ENCODE measurements at places on chromosomes 3 and 15.

DNA sequence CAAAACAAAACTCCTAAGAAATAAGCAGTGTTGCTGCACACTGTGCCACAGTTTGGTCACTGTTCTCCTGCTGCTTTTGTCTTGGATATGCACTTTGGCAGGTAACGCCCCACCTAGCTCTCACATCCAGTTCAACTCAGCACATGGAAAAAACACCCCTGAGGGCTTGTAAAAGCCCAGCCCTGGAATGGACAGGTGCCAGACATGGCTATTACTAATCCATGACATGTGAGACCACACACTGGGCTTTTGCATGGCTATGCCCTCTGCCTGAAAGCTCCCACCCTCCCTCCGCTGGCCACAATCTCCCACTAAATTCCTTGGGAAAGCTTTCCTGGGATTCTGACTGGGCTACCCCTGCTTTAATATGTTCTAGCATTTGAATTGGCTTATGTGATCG, 24.7 kb upstream of the ZBED2 start:
- no peak for DNase-seq

GRCh38 chr3:98243843-98244242, 20.2 kb upstream of the OR5H6 start:
- DNase-seq = no peak

GRCh38 chr3:34881026-34881425, 758.3 kb upstream of the ARPP21 start:
- DNase-seq = no peak

DNA sequence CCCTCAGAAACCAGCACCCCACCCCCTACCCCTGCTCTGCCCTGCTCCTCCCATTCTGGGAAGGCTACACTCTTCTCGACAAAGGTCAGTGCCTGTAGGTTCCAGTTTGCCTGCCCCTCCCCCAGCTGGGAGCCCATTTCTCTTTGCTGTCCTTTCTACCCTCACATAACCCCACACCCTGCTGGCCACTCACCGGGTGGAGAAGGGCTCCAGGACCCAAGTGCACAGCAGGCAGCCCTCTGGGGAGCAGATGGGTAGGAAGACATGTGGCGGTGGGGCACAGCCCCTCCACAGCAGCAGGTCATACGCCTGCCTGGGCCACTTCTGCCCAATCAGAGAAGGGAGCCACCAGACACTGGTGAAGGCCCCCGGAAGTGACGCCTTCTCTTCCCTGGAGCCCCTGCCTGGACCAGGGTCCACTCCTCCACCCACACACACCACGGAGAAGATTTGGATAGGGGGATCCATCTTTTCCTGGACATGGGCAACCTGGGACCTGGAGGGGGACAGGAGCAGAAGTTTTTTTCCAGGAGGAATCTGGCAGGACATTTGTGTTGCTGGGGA, at the start of gene THPO:
THPO (minus strand) TSS at position 326 of the 564 bp plus-strand sequence. CDS start 1,948 bp downstream, outside the sequence.
- no peak for DNase-seq

DNA sequence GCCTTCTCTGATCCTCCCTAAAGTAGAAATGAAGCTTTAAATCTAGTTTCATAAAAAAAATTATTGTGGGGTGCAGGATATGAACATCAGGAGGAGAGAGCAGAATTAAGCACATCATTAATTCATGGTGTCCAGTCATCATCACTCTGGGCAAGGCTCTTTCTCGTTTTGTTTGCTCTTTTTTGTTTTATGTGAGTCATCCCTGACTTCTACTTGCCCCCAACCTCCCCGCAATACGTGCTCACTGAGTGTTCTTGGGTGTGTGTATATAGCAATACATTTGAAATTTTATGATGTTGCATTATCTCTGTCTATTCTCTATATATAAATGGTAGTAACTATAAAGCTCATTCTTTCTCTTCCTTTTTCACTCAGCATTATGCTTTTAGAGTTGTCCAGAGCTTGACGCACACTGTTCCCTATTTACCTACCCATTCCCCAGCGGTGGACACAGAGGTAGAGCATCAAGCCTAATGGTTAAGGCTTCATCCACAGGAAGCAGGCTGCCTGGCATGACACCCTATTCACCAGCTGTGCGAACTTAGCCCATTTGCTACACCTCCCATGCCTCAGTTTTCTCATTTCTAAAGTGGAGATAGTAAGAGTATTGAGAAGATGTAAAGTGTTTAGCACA, 72.3 kb downstream of the CD200R1L start:
- no peak for DNase-seq

DNA sequence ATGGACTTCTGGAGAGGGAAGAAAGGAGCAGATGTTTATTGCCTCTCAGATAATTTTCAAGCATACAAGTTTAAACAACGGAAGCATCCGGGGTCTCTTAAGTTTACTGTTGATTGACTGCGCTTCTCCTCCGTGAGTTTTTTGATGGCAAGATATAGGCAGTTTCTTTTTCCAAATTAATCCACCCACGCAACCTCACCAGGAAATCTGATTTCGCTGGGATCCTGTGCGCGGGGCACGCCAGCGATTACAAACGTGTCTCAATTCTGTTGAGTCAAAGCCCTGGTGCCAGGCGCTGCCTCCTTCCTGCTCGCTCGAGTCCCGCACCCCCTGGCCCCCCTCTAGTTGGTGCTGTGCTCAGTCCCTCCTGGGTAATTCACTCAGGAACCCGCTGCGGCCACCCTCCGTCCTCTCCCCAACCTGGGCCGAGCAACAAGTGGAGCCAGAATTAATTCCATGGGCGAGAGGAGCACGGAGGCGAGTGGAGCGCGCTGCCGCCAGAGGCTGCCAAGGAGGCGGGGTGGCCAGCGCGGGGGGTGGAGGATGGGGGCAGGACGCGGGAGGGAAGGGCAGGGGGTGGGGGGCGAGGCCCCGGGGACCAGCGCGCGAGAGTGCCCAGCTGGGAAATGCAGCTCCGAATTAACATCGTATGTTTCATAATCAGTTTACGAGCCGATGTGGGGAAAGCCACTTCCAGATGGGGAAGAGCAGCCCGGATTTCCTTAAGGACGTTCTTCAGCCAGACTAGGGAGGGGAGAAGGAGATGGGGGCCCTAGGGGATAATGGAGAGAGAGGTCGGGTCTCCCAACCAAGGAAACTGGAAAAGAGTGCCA, 6.0 kb downstream of the WNT5A start:
- DNase-seq = no peak

- DNase-seq = no peak
Measured at GRCh38 chr15:31383139-31383538, 56.5 kb downstream of the KLF13 start.

DNA sequence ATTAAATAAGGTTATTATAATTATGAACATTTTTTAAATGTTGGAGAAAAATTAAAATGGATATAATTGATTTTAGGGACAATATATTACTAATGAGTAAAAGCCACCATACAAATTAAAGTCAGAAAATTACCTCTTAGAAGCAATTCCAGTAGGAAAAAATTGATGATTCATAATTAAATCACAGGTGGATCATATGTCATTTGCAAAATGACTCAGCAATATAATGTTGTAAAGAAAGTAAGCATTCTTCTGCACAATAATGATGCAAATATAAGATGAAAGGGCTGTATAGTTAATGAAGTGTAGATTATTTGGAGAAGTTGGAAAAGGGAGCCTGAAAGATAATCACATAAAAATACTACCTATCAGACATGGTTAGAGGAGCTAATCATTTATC, 25.8 kb downstream of the ZPLD1 start:
- DNase-seq = no peak

- DNase-seq = no peak
Measured at GRCh38 chr3:195698647-195699387, 22.0 kb upstream of the MUC20 start.

- no peak for DNase-seq
Measured at GRCh38 chr15:97141360-97141759, 810.9 kb downstream of the NR2F2 start.

DNA sequence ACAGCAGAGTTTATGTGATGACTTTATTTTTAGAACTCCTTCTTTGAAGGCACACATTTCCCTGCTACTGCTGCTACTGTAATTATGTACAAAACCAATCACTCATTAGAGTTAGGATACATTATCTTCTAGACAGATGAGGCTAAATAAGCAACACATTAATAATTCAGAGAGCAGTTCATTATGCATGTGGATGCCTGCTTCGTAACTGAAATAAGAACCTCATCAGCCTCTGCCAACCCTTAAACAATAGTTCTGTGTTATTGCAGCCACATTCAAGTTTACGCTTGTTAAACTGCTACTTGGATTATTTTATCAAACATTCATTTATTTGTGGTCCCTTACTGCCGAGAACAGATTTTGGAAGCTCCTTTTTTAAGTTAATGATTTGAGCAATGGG, 52.5 kb upstream of the C15orf61 start:
- DNase-seq = no peak

GRCh38 chr15:44666210-44667038, 3.0 kb upstream of the SPG11 start:
- DNase-seq = no peak

- DNase-seq = no peak
Measured at GRCh38 chr15:60340207-60340921, 57.4 kb downstream of the ANXA2 start.
